Spinal cord (tissue), 10 donors: ENCODE measurements at places on chromosomes 1 and 21. TPM values are rescaled to one million over a fixed set of nuclear protein-coding genes. Genes with fewer than 3 reads are reported as not detected.

- no peak for DNase-seq
These were observed 33.1 kb downstream of the PRDM2 start for GRCh38 chr1:13732971-13733667.

DNA sequence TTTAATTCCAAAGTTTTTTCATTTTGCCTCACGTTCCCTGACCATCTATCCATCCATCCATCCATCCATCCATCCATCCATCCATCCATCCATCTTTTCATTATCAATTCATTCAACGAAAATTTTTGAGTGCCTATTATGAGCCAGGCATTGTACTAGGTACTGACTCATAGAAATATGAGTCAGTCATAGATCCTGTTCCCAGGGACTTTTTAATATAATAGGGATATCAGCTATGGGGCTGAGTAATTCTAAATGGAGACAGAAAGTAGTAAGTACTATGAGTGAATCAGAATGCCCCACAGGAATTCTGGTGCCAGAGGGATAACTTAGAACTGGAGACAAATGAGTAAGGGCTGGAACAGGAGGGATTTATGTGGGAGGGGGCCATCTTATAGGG lies 49.8 kb upstream of the GNG12 start:
- no peak for DNase-seq

GRCh38 chr1:241413386-241413785 lies 56.4 kb upstream of the RGS7 start:
- DNase-seq, result no peak

CD2 gene
- total RNA-seq, result not detected

YTHDF2 gene
- 46.9 TPM for total RNA-seq
